GOT3 (cell line): ENCODE measurements at places on chromosomes 6 and 20.

DNA sequence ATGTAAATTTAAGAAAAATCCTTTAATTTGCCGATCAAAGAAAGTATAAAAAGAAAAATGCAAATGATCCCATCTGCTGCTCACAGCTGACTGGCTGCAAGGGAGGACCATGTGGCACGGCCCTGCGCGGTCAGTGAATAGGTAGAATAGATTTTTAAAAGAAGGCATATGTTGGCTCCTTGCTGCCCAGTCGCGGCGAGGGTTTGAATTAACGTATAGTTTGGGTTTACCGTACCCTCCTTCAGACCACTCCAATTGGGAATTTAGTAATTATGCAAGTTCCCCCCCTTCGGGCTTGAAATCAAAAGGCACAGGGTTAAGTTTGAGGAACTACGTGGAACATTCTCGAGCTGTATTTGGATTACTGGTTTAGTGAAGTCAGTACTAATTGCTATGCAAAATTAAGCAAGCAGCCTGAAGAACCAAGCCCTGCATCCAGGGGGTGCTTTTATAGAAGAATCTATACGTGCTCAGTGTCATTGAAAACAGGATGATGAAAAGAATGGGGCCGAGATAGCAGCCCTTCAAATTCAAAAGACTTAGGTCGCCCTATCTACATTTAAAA, 1.1 kb upstream of the BEND3 start:
- DNase-seq, result no peak

DNA sequence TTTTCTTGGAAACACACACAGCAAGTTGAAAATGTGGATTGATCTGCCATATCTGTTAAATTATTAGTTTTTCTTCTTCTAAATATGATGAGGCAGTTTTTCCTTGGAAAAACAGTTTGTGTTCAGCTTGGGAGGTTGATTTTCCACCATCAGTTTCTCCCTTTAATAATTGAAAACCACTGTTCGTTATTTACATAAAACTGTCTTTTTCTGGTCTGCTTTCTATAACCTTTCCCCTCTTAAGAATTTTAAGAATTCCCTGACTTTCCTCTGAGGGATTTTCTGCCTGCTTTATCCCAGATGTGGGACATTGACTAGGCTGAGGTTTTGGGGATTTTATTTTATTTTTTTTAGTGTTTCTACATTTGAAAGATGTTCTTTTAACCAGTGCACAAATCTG, 27.2 kb downstream of the DSE start:
- no peak for DNase-seq

DNA sequence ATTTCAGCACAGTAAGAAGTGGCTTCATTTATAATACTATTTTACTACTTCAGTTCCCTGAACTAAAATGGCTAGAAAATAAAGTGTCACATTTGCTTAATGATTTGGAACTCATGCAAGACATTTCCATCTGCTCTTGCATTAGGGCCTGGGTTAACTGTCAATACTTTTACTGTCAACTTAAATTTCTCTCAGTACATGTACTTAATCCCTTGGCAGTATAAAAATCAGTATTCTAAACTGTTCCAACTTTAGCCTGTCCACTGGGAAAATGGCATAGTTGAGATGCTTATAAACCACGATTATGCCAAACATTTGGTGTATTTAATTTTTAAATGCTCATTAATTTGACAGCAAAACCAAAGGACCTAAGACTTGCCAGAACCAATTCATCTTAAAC, 154.5 kb downstream of the ASCC3 start:
- no peak for DNase-seq

GRCh38 chr6:30981942-30982772, 1.4 kb upstream of the MUC21 start:
- DNase-seq, result no peak

GRCh38 chr20:58458342-58459057, 56.7 kb downstream of the APCDD1L start:
- DNase-seq, result no peak

- DNase-seq, result no peak
Observed at GRCh38 chr20:3753098-3753497, 14.5 kb downstream of the ADISSP start.

GRCh38 chr6:148590883-148591282, 155.9 kb upstream of the UST start:
- no peak for DNase-seq

DNA sequence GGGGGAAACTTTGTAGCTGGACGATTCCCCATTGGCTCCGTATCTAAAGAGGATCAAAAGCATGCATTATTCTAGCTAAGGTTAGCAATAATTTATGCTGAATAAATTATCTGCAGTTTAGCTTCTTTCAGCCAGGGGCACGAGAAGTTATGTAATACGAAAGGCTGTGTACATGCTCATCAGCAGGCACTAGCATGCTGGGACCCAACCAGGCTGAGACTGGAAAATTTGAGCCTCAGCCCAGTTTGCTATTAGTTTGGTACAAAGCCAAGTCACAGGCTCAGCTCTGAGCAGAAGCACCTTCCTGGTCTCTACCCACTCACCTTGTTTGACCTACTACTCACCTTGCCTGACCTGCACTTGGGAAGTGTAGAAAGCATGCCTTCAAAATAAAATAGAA, 328.1 kb upstream of the ARID1B start:
- DNase-seq, result no peak

GRCh38 chr20:51600016-51600420, 57.5 kb upstream of the NFATC2 start:
- no peak for DNase-seq

DNA sequence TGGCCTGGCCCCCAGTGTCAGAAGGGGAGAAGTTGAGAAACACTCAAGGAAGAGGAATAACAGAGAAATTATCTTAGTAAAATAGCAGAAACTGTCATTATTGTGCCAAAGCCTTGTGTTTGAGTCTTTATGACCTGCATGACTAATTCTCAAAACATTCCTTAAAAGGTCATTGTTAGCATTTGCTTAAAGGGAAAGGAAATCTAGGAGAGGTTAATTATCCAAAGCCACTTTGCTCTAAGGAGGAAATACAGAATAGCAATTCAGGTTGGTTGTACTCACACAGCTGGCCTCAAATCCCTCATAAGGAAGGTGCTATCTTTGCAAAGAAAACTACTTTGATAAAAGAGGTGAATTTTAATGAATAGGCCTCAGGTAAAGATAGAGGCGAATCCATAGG, 516.7 kb downstream of the CBLN4 start:
- DNase-seq, result no peak

DNA sequence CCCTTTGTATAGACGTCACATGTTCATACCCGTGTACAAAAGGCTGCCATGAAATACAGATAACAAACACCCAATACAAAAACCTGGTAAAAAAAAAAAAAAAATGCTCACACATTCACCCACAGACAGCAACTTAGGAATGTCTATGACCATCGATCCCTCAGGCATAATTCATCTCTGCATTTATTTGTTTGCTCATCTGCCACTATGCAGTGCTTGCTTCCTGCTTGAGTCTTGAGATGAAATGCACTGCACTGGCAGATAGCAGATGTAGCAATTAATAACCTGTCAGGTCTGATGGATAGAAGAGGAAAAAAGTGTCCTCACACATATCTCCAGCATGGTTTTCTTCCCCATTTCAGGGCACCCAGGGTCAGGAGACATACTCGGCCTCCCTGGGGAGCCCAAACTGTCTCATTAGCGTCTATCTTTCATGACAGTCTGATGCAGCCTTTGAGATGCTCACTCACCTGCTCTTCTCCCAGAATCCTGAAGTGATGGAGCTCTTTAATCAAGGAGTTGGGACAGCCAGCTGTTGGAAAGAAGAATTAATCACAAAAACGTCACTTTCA, 295.1 kb upstream of the AGPAT4 start:
- no peak for DNase-seq

- DNase-seq, result no peak
Observed at GRCh38 chr6:15735567-15736265, 72.9 kb upstream of the DTNBP1 start.

DNA sequence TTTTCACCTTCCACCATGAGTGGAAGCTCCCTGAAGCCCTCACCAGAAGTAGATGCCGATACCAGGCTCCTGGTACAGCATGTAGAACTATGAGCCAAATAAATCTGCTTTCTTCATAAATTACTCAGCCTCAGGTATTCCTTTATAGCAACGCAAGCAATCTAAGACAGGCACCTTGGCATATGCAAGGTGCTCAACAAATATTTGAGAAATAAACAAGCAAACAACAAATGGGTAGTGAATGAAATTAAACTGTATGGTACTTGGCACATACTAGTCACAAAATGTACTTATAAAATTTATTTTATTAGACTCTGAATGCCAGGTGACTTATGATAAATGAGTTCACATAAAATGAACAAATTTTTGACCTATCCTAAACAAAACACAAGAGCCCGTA, 220.3 kb downstream of the MAFB start:
- DNase-seq, result no peak

- no peak for DNase-seq
Observed at GRCh38 chr6:136553166-136553787, 3.1 kb upstream of the MAP7 start.

DNA sequence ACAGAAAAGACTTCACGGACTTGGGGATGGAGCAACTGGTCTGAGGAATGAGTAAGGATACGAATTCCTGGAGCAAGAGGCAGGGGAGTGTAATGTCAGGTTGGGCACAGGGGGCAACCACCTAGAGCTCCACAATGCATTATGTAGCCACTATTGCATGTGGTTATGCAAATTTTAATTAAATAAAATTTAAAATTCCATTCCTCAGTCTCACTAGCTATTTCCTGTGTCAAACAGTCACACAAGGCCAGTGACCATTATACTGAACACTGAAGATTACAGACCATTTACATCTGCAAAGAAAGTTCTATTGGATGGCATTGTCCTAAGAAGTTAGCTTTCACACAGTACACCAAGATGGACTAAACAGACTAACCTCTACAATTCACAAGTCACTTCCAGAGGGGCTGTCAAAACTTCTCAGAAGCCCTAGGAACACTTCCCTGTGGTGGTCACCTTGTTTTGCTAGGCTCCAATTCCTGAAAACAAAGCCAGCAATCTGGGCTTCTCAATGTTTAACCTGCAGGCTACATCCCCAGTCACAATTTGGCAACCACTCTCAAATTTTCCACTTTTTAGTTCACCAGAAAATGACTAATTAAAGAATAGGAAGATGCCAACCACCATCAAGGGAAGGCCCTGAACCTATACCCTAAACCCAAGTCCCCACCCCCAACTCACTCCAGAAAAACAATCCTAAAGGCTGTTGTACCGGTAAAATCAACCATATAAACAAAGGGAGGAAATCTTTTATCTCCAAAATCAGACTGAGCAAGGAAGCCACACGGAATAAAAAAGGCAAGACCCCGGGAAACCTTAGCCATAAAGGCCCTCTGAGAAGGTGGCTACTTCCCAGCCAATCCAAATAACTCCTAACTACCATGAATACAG, 34.2 kb upstream of the C20orf203 start:
- DNase-seq, result no peak

DNA sequence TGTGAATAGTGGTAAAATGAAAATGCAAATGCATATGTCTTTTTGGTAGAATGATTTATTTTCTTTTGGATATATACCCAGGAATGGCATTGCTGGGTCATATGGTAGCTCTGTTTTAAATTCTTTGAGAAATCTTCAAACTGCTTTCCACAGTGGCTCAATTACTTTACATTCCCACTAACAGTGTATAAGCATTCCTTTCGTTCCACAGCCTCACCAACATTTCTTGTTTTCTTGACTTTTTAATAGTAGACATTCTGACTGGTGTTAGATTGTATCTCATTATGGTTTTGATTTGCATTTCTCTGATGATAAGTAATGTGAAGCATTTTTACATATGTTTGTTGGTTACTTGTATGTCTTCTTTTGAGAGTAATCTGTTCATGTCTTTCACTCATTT, 144.0 kb downstream of the SIM1 start:
- DNase-seq, result no peak

- DNase-seq, result no peak
Observed at GRCh38 chr6:129124347-129124746, 241.4 kb downstream of the LAMA2 start.

DNA sequence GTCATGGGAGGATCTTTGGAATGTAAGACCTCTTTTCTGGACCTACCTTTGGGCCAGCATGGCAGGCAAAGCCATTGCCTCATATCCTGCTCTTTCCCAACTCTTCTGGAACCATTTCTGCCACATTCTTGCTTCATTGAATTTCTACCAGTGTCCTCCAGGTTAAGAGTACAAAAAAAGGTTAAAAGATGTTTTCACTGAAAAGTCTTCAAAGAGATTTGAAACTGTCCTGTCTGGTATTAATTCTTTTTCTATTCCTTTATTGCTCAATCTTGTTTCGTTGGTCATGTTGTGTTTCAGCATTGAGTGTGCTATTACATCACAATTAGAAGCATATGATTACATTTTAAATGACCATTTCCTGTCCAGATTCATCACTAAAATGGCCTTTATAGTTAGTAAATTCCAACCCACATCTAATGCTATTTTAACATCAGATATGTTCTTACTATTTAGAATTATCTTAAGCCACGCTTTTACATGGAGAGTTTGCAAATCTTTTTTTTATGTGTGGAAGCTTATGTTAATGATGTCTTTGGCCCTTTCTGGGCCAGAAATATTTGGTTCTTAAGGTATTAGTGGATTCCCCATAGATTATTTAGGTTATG, 450.9 kb downstream of the GJA1 start:
- DNase-seq, result no peak

- no peak for DNase-seq
Observed at GRCh38 chr6:159062976-159063375, 18.2 kb upstream of the TAGAP start.

DNA sequence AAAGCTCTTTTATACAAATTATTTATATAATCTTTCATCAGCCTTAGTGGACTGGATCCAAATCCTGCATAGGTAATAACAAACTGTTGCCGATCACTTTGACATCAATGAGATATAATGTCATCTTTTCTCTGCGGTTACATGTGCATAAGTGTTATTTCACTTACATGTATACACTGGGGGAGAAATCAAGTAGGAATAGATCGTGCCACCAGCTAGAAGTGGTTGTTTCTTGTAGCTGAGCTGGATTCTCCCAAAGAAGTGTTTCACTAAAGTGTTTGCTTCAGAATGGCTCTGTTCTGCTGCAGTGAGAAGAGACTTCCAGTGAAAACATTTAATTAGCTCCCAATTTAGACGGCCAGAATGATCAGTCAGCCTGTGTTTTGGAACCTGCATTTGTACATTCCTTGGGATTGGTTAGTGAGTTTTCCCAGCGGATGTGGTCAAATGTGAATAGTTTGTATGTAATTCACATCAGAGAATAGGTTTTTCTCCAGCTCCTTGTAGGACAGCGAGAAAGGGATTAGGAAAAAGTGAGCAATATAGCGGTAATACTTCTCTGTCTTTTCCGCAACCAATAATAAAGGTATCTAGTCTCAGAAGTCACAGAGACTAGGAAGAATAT, 163.1 kb upstream of the CCN2 start:
- no peak for DNase-seq

- no peak for DNase-seq
Observed at GRCh38 chr6:106799031-106799894, 169.9 kb downstream of the QRSL1 start.
